ENCODE measurements at places on chromosomes 16 and 17.
A peak's percentile ranks its signal among the peaks of the same experiment; 100 is the strongest.

DNA sequence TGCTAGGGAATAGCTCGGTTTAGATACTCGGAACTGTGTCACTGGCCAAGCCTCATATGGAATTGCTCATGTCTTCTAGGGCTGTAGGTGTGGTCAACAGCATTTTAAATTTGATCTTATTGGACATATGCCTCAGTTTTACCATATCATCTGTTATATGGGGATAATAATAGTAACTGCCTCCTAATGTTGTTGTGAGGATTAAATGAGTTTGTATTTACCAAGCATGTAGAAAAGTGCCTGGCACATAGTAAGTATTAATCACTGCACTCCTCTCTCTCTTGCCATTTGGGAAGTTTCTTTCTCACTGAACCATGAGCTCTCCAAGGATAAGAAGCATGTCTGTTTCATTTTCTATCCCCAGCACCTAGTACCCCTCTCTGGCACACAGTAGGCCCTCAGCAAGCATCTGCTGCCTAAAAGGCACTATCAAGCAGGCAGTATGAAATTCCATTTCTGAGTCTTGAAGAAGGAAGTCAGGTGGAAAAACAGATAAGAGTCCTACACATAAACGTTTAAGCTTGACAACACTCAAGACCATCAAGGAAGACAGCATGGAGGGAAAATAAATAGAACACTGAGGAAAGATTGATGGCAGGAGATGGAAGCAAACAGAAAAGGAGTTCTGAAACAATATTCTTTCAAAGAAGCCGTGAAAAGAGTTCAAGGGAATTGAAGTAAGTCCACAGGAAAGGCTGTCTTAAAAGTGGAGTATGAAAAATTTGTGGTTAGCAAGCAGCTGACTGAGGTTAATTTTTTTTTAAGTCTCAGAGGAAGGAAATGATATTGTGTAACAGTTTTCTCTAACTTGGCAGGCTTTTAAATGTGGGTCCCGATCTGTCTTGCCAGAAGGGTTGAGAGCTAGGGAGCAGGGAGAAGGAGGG, 2.2 kb upstream of the ATP6V0A1 start:
- DNase-seq = peak; percentile 36

- DNase-seq = no peak
Observed at GRCh38 chr17:55437159-55437605, 15.5 kb upstream of the MMD start.

DNA sequence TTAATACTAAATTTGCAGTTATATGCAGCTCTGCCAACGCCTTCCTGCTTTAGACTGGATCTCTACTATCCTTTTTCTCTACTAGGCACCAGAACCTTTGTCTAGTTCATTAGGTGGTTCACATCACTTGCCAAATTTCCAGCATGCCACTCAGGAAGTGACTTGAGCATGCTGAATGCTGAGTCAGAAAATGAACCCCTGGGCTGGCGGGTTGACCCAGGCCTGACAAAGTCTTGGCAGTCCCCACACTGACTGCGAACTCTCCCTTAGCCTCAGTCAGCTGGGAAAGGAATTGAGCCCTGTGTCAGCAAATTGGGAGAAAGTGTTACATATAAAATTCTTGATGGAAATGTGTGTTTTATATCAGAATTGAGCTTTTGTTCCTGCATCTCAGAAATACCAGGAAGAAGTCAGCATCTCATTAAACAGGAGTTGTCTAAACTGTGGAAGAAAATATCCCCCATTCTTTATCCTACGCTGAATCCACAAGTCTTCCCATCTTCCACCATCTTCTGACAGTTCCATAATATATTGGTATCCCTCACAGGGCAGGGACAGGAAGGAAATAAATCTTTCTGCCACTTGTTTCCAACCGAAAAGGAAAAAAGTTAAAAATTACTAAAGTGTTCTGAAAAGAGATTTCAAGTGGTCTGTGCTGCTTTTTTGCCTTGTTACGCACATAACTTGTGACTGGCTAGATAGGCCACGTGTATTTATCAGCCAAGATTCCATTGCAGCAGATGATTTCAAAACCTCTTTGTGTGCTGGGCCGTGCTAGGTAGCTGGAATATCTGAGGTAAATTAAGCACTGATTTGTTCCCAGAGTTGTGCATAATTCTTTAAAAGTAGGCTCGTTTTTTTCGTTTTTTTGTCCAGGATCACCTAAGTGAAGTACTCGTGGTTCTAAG, 16.7 kb upstream of the SLC12A3 start:
- DNase-seq = peak; percentile 40

DNA sequence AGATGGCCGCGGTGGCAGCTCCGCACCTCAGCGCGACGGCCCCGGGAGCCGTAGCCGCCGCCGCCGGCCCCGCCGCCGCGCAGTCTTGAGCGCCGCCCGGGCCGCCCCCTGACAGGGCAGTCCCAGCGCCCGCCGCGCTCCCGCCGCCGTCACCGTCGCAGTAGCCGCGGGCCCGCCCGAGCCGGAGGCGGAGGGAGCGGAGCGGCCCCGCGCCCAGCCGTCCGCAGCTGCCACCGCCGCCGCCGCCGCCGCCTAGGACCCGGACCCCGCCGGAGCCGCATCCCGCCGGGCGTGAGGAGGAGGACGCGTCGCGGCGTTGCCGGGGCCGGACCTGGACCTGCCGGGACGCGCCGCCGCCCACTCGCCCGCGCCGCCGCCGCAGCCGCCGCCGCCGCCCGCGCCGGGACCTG, 218 bp downstream of the TNRC6C start:
- DNase-seq = no peak

GRCh38 chr17:42457107-42457792, 1.4 kb upstream of the ATP6V0A1 start:
- DNase-seq = no peak

DNA sequence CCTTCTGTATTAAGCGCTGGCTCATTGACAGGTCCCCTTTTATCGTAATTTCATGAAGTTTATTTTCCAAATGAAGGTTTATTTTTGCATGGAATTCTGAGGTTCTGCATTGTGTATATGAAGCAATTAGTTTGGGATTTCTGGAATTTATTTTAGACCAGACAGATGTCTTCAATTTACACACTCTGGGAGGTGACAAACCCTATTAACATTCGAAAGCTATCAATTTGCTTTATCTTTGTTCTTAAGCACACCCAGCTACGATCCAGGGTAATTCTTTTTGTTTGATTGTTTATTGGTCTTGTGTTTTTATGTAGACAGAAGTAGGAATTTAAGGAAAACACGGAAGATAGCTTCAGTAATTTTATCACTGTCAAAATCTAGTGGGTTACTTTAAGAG, 264.6 kb downstream of the HS3ST3A1 start:
- no peak for DNase-seq

GRCh38 chr16:25210758-25211157, 6.0 kb upstream of the AQP8 start:
- DNase-seq = no peak
